Esophagus squamous epithelium (tissue), 5 donors: ENCODE measurements at places on chromosomes 3 and 15. TPM values are rescaled to one million over a fixed set of nuclear protein-coding genes. Genes with fewer than 3 reads are reported as not detected.

DNA sequence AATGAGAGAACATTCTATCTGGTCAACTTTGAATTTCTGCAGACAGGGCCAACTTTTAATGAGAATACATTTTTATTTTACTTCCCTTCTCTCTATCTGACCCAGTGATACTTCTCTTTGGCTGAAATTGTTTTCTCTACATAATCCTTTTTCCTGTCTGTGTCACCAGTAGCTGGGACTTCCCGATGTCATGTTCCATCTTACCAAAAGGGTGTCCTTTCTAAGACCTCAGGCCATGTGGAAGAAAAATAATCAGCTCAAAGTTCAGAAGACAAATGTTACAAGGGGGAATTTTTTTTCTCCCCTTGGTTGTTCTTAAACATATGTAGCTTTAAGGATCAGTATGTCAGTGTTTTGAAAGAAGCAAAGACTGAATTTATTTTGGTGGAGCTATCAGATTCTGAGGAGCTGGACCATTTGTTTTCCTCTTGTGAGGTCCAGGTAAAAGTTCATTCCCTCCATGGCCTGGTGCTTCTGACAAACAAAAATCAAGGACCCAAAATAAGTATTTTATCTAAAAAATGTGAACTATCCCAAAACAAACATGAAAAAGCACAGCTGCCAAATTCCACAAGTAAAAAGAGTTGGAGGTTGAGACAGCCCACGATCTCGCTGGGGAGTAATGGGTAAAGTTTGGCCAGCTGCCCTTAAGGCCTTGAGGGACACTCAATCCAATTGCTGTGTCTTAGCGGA, 859.4 kb upstream of the NR2F2 start:
- no peak for DNase-seq

- no peak for DNase-seq
These were observed 36.2 kb downstream of the FEM1B start for GRCh38 chr15:68313501-68314410.

ILDR1 gene
- 6.0 TPM for total RNA-seq

CSPG5 gene
- not detected for total RNA-seq

GRCh38 chr15:62647202-62647842, 395.2 kb upstream of the TPM1 start:
- DNase-seq, result no peak

DNA sequence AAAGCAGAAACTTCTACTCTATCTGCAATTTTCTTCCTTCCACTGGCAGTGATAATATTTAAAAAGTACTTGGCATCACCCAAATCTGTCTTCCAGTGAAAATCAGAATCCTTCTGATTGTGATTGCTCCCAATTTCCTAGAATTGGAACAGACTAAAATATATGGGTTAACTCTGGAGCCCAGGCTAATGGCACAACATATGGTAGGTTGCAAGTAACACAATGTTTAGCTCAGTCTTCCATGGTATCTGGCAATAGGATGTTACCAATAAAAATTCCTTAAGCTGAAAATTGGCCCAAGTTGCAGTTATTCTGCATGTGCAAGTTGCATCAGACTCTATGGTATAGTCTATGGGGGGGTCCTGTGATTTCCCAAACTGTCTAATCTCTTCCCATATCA, 273.5 kb upstream of the ADAMTS9 start:
- DNase-seq, result no peak

GRCh38 chr3:107956991-107957900, 133.6 kb downstream of the CD47 start:
- peak; percentile 3 for DNase-seq

WDR72 gene
- total RNA-seq, result 0.04 TPM

UBL7 gene
- 35.9 TPM for total RNA-seq

TEX55 gene
- not detected for total RNA-seq

CGNL1 gene
- total RNA-seq, result 14.7 TPM

GRCh38 chr15:56341201-56341600, 24.0 kb upstream of the TEX9 start:
- DNase-seq, result no peak

CTXND1 gene
- not detected for total RNA-seq

SMC4 gene
- total RNA-seq, result 90.8 TPM
